ENCODE measurements at places on chromosomes 4 and X.

- DNase-seq = no peak
These were observed 517.5 kb upstream of the GRIA3 start for GRCh38 chrX:122666601-122667000.

DNA sequence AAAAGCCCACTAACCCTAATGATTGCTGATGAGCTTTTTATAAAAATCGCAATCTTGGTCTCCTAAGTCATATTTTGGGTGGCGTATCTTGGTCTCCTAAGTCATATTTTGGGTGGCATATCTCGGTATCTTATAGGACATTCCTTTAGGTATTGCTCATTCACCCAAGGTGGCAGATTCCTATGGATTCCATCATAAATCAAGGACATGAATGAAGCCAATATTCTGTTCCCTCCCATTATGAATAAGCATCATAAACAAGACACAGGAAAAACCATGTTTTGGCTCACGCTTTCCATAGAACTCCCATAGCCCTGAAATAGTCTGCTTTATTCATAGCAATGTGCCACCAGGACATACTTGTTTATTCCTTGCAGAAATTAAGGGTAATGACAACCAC, 95.0 kb upstream of the CD99 start:
- no peak for DNase-seq

- DNase-seq = no peak
These were observed 21.1 kb downstream of the VSIG4 start for GRCh38 chrX:66018585-66019309.

GRCh38 chr4:146256328-146256727, 42.0 kb downstream of the REELD1 start:
- no peak for DNase-seq

- no peak for DNase-seq
These were observed 25.0 kb downstream of the TLR6 start for GRCh38 chr4:38831653-38832052.

DNA sequence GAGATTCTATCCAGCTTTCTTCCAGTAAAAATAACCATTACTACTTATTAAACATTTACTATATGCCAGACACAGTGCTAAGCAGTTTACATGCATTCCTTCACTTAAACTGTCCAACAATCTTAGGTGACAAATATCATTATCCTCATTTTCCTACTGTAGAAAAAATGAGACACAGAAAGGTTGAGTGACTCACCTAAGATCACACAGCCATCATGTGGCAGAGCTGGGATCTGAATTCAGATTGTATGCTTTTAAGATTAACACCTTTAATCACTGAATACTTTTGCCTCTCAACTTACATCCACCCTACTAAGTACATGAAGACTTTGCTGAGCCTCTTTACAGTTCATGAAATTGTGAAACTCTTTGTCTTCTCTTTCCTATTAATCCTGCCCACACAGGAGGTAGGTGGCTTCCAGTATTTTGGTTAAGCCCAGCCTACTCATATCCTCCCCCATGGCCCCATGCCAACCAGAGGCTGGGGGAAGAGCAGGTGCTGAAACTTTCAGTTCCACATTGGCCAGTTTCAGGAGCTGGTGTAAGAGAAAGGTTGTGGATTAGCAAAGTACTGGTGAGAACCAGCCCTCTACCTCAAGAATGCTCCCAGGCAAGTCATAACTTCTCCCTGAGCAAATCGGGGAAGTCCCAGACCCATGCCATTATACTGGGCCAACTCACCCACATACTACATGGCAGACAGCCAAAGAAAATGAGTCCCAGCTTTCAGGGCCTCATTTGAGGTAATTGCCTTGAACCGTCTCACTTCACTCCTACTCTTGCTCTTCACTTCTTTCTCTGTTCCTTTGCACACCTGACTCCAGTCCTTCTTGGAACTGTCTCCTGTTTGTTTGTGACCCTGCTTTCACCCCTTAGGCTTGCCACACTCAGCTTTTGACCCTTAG, 211.1 kb downstream of the GUCY2F start:
- DNase-seq = no peak
